Stimulated activated CD4-positive, alpha-beta T cell treated with anti-CD3 and anti-CD28 coated beads, Interleukin-15, amount 100 ng/mL, for 1 hour (primary cell): ENCODE measurements at places on chromosomes 12 and 14.

DNA sequence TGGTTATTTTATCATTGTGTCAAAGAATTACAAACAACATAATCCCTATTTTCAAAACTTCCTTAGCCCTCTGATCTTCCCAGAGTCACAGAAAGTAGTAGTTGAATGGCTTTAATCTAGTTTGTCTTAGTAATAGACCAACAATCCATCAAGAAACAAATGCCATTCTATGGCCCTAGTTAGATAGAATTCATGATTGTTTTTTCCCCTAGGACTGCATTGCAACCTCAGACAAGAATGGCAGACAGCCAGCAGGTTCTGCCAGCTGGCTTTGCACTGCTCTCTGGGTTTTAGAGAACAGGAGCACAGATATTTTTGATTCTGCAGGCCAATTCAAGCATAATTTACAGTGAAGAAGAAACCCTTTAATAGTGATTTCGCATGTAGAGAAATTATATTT lies 33.8 kb downstream of the SYT1 start:
- no peak for DNase-seq

DNA sequence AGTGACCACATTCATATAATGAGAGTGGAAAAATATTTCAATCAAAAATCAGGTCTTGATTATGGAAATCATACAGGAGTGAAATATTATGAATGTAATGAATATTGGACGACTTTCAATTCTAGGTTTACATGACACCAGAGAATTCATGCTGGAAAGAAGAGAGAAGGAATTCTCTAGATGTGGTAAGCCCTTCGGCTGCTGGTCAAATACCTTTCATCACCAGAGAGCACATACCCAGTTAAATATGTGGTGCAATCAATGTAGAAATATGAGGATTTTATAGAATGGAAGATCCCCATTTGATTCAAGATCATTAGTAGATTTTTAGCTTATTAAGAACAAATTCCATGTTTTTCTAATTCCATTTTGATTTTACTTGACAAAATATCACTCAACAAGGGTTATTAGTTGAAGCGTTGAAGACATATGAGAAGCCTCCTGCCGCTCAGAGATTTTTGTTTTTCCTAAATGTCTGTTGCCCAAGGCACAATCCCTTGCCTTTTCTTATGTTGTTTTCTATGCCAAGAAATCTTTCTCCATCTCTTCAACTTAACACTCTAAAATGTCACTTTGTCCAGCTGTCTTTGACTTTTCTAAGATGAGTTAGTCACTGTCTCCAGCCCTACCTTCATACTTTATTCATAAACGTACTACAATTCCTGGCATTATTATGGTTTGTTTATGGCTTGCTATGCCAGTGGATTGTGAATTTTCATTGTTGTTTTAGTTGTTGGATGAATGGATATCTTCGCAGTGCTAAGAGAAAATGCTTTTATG lies 72.8 kb upstream of the ZDHHC17 start:
- DNase-seq, result no peak

DNA sequence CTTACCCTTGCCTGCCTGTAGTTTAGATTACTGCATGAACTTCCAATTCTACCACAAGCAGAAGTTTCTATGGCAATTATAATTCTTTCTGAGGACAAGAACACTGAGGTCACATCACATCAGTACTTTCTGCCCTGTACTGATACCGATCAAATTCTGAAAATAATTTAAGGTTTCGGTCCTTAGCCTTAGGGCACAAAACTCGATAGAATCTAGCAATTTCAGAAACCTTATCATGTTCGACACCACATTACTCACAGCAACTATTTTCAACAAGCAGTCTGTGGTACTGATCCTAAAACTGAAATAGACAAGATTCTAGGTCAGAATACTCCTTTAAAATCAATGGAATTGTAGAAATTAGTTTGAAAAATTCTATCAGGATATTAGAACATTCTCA lies 187.0 kb upstream of the LRFN5 start:
- no peak for DNase-seq

DNA sequence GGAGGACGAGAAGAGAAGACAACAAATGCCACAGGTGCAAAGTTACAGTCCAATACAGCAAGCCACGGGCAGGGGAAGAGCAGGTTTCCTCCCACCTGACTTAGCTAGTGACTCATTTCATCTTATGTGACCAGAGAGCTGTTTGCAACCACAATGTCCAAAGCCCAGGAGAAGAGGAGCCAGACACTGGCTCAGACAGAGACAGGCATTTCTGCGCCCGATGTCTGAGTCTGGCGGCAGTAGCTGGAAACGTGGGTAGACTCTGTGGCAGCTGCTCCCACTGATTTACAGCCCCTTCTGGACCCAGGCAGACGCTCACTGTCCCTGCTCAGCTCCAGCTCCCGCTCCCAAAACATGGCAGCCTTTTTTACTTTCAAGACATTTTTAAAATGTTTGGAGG lies 60.0 kb downstream of the CHGA start:
- DNase-seq, result no peak

- no peak for DNase-seq
Measured at GRCh38 chr12:59115995-59116394, 195.7 kb upstream of the LRIG3 start.

DNA sequence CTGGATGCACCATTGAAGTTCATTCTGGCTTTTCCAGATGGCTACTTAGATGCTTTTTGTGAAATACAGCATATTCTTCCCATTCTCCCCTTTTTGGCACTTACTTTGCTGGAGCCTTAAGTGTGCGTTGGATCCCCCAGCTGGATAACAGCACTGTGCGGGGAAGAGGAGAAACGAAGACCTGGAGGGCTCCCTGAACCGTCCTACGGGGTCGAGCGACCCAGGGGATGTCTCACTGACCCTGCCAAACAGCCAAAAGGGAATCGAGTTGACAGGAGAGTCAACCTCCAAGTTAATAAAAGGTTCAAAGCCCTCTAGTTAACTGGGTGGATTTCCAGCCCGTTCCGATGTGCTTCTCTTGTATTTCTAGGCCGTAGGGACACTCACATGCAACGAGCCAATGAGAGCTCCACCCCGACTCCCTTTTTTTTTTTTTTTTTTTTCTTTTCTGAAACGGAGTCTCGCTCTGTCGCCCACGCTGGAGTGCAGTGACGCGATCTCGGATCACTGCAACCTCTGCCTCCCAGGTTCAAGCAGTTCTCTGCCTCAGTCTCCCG lies 1.0 kb upstream of the CAMKK2 start:
- DNase-seq, result no peak

DNA sequence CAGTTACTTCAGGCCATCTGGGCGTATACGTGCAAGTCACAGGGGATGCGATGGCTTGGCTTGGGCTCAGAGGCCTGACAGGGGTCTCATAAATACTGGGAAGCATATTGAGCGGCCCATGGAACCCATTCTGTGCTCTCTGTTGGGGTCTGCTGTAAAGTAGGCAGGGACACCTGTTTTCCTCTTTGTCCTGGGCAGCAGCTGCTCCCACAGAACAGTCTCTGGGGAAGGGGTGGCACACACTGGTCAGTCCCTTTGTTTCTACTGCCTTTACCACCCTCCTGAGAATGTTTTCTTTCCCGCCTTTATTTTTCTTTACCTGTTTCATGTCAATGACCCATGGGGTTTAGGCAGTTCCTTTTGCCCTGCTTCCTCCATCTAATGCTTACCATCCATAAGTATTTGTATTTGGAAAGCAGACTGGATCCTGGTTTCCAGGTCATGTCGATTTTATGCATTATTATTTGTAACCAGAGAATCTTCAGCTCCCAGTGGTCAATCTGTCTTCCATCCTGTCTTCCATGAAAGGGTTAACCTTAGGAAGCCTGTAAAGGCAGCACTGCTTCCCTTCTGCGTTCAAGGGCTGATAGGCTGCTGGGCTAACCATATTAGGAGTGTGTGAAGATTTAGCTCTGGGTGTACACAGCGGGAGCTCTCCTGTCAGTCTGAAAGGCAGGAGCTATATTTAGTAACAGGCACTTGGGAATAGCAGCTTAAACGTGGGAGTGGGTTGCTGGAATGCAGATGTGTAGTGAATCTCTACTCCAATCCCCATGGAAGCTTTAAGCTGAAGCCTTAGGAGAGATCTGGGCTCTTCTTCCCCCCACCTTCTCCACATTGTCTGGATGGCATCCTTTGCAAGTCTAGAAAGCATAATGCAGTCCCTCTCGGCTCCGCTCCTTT lies 124.0 kb downstream of the DYRK2 start:
- DNase-seq, result no peak

DNA sequence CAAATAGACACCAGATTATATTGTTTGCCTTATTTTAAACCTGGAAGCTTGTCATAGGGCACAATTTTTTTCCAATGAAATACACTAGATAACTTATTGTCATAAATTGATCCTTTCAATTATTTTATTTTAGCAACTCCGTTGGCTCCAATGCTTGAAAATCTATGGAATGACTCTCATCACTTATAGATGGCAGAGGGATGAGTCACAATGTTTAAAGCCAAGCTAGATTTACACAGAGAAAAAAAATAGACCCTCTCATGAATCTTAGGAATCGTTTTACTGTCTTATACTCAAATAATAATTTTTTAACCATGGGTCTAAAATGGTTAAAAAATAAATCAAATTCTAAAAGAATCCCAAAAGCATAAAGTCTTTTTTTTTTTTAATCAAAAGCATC lies 1276.6 kb upstream of the FLRT2 start:
- DNase-seq, result no peak

DNA sequence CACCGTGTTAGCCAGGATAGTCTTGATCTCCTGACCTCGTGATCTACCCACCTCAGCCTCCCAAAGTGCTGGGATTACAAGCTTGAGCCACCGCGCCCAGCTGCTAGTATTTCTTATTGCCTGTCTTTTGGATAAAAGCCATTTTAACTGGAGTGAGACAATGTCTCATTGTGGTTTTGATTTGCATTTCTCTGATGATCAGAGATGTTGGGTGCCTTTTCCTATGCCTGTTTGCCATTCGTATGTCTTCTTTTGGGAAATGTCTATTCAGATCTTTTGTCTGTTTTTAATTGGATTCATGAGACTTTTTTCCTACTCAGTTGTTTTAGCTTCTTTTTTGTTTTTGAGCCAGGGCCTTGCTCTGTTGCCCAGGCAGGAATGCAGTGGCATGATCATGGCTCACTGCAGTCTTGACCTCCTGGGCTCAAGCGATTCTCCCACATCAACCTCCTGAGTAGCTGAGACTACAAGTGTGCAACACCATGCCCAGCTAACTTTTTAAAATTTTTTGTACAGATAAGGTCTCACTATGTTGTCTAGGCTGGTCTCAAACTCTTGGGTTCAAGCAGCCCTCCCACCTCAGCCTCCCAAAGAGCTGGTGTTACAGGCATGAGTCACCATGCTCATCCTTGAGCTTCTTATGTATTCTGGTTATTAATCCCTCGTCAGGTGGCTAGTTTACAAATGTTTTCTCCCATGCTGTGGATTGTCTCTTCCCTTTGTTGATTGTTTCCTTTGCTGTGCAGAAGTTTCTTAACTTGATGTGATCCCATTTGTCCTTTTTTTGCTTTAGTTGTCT lies 65.9 kb downstream of the ACACB start:
- no peak for DNase-seq
